GM20000 (cell line): ENCODE measurements at places on chromosomes 6 and 20.
A peak's percentile ranks its signal among the peaks of the same experiment; 100 is the strongest.

GRCh38 chr6:112307707-112308106 is 39.4 kb upstream of the RFPL4B start:
- peak; percentile 70 for DNase-seq

DNA sequence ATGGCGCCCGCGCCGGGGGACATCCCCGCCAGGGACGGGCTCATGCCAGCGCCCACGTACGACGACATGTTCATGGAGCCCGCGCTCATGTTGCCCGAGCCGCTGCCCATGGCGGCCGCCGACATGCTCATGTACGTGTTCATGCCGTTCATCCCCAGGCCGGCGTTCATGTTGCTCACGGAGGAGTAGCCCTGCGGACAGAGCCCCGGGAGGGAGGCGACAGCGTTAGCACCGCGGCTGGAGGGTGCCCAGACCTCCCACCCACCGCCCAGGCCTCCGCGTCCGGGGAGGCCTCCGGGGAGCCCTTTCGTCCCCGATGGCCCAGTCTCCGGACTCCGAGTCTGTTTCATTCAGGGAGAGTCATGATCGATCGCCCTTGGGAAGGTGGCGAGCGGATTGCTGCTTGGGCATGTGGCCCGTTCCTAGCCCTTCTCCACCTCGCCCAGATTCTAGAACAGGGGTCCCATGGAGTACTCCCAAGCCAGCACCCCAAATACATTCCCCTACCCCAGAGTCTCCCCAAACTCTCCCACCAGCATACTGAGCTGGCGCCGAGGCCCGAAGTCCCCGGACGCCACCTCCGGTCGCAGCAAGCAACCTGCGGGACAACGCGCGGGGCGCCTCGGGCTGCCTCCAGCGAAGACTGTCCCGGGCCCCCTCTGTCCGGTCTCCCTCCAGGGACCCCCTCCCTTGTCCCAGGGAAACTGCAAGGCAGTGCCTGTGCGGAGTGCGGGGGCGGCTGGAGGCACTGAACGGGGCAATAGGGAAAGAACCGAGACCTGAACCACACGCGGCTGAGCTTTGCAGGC is 1.2 kb downstream of the FOXA2 start:
- no peak for DNase-seq

DNA sequence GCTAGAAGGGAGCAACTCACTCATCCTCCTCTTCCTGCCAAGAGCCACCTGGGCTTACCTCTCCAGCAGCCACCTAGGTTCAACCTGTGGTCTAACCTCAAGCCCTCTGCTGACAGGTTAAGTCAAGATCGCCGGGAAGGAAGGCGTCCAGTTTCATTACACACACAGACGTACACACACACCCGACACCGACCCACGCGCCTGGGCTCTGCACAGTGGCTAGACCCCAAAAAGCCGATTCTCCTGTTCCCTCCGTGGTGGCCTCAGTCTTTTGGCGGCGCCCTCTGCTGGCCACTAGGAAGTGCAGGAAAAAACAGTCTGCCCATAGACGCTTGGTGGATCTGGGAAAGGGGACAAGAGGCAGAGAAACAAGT is 52.8 kb downstream of the MRPL14 start:
- DNase-seq = peak; percentile 88

- DNase-seq = peak; percentile 54
Observed at GRCh38 chr6:38973178-38974057, 75.2 kb upstream of the GLP1R start.
